ENCODE measurements at places on chromosomes 2 and 18. TPM values are rescaled to one million over a fixed set of nuclear protein-coding genes. Genes with fewer than 3 reads are reported as not detected.
A peak's percentile ranks its signal among the peaks of the same experiment; 100 is the strongest.

DNA sequence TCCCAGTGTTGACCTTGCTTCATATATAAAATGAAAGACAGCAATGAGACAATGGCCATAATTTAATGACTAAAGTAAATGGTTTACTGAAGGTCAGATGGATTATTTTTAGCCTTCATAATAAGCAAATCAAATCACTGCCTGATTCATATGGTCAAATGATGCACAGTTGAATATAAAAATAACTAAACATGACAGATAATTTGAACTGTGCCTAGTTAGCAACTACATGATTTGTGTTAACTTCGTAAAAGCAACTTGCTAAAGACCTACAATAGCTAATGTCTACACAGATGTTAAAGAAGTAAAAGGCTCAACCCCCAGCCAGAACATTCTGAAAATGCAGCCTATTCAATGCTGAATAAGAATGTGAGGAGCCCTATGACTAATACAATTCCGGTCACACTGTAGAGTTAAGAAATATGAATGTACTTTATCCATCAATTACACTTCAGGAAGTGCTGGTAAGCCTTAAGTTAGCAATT is 590.8 kb upstream of the CDH2 start:
- no peaks in the 10 kb centered on the region for H3K4me1 ChIP-seq
- no peaks in the 10 kb centered on the region for H3K36me3 ChIP-seq
- no peak for DNase-seq
- no peaks in the 10 kb centered on the region for H3K27me3 ChIP-seq
- no peak overlapping the region for H3K4me3 ChIP-seq

DNA sequence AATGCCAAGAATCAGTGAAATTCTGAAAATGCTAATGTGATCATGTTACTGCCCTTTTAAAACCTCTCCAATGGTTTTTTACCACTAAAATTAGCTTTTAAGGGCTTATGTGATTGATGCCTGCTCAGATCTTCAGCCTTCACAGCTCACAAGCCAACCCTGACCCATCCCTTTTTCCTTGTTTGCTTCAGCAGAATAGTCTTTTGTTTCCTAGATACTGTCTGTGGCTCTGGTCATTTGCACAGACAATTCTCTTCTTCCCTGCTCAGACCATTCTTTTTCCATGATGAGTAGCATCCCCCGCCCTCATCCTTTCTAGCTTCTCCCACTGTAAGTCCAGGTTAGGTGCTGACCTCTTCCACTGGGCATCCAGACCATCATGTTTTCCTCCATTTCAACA is 164.9 kb upstream of the NT5C1B start:
- peaks cover 6% of the 10 kb centered on the region for H3K4me1 ChIP-seq
- no peak overlapping the region for H3K4me3 ChIP-seq
- H3K36me3 ChIP-seq = no peaks in the 10 kb centered on the region
- no peaks in the 10 kb centered on the region for H3K27me3 ChIP-seq
- no peak overlapping the region for H3K27ac ChIP-seq
- no peak for DNase-seq

DNA sequence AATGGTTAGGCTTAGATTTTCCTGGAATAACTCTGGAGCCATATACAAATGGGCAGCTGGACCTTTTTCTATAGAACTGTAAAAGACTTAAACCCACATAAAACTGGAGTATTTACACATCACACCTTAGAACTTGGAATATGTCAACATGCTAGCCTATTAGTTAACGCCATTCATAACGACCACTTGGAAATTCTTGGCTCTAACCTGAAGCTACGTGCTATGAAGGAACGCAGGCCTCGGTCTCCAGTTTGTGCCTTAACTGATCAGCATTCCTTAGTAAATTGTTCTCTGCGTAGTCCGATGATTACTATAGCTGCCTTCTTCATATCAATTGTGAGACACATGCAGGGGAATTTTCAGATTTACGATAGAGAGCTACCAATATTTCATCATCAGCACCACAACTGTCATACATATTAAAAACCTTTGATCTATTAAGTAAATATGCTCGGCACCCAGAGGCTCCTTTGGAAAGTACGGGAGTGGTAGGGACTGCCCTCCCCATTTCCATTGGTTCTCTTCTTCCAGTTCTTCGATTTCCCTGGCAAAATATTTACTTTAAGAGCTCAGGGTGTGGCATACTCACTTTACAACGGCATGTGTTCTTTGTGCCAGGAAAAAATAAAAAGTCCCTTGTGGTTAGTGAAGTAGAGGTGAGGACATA is 17.5 kb upstream of the CCL20 start:
- no peaks in the 10 kb centered on the region for H3K36me3 ChIP-seq
- no peak overlapping the region for H3K27ac ChIP-seq
- no peaks in the 10 kb centered on the region for H3K4me1 ChIP-seq
- no peaks in the 10 kb centered on the region for H3K27me3 ChIP-seq

DNA sequence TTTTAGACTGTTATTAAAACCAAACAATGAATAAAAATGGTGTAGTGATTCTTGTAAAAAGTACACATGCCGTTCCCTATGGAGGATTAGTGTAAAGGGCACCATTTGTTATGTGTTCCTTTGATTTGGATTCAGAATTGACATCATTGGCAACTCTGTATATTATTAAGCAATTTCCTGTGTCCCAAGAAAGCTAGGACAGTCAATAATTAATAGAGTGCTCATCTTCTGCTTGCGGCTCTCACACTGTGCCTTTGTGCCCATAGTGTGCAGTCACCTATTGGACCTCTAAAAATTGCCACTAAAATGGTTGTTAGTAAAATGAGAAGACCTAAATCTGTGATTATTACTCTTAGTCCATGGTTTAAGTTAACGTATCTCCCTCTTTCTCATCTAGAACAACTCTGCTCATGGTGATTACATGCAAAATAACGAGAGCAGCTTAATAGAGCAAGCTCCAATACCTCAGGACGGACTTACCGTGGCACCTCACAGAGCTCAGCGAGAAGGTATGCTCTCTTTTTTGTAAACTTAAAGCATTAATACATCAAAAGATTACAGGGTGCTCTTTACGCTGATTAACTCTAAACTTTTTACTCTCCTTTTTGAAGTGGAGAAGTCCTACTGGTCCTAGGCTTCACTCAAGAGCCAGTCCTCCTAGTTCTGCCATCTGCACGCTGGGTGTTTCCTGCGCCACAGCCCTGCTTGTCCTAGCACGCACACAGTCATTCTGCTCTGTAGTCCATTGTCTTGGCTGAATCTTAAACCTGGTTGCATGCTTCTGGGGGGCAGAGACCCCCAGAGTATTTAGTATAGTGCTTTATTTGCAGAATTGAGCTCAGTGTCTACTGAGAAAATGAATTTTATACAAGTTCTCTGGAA is 16.7 kb downstream of the ZCCHC2 start:
- no peak overlapping the region for H3K27ac ChIP-seq
- no peak overlapping the region for H3K4me3 ChIP-seq
- H3K4me1 ChIP-seq = peaks cover 3% of the 10 kb centered on the region
- no peak for DNase-seq
- H3K36me3 ChIP-seq = peaks cover 17% of the 10 kb centered on the region

DNA sequence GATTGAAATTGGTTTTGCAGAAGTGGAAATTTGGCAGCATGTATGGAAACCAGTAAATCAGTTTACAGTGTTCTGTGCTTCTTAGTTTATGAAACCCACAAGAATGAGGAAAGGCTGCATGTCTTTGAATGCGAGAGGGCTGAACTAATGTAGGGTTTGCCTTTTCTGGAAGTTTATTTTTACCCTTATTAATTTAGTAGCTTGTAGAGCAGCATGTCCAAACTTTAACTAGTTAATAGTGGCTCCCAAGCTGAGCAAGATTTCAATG is 50.4 kb downstream of the LDLRAD4 start:
- H3K4me3 ChIP-seq = no peak overlapping the region

DNA sequence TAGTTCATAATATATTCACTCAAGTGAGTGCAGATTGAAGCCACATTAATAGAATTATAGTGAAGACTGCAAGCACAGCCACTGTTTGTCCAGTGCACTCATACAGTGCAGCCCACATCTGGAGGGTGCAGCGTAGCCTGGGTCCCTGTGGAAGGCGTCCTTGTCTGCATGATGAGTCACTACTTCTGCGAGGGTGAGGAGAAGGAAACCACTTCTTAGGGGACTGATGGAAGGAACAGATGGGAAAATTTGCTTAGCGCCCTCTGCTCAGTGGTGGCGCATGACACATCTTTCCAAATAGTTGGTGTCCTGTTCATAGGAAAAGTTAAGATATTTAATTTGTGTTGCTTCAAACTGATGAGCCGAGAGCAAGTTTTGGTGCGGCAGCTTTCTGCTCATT is 330.4 kb upstream of the SMIM21 start:
- no peaks in the 10 kb centered on the region for H3K4me1 ChIP-seq
- no peak overlapping the region for H3K27ac ChIP-seq
- DNase-seq = no peak
- no peaks in the 10 kb centered on the region for H3K27me3 ChIP-seq
- H3K36me3 ChIP-seq = no peaks in the 10 kb centered on the region
- H3K4me3 ChIP-seq = no peak overlapping the region

DNA sequence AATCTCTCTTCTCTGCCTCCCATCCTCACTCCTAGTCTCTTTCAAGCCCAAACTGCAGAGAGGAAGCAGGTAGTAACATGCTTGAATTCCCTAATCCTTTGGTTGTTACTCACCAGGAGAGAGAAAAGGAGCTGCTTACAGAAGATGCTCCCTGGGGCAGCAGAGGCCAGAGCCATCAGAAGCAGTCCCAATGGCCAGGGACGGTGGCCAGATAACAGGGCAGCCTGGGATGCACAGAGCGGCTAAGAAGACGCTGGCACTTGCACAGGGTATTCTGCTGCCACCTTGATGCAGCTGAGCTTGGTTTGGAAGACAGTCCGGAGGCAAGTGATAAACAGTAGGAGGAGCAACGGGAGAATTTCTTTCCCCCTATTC is 250 bp downstream of the DSC1 start:
- H3K4me3 ChIP-seq = no peak overlapping the region
- H3K4me1 ChIP-seq = no peaks in the 10 kb centered on the region
- no peaks in the 10 kb centered on the region for H3K27me3 ChIP-seq
- H3K36me3 ChIP-seq = no peaks in the 10 kb centered on the region

- no peak overlapping the region for H3K4me3 ChIP-seq
- no peaks in the 10 kb centered on the region for H3K36me3 ChIP-seq
- H3K4me1 ChIP-seq = peaks cover 5% of the 10 kb centered on the region
These were observed 2.7 kb downstream of the LRP1B start for GRCh38 chr2:142128105-142128504.

Gene ADCYAP1
- total RNA-seq = 0.13 TPM

GRCh38 chr2:169637620-169638019 is 53.5 kb downstream of the PPIG start:
- DNase-seq = no peak
- no peak overlapping the region for H3K4me3 ChIP-seq
- H3K4me1 ChIP-seq = no peaks in the 10 kb centered on the region
- H3K27me3 ChIP-seq = no peaks in the 10 kb centered on the region
- H3K27ac ChIP-seq = no peak overlapping the region

GRCh38 chr18:71352618-71353017 is 1063.8 kb downstream of the SOCS6 start:
- H3K27ac ChIP-seq = no peak overlapping the region
- no peak for DNase-seq
- H3K4me1 ChIP-seq = no peaks in the 10 kb centered on the region
- H3K4me3 ChIP-seq = no peak overlapping the region
- H3K27me3 ChIP-seq = no peaks in the 10 kb centered on the region

- H3K27ac ChIP-seq = no peak overlapping the region
- H3K36me3 ChIP-seq = no peaks in the 10 kb centered on the region
- H3K4me3 ChIP-seq = no peak overlapping the region
- DNase-seq = no peak
- H3K4me1 ChIP-seq = no peaks in the 10 kb centered on the region
These were observed 83.7 kb downstream of the INPP5D start for GRCh38 chr2:233143700-233144331.

GRCh38 chr2:106053116-106053515 is 141.0 kb downstream of the UXS1 start:
- no peaks in the 10 kb centered on the region for H3K36me3 ChIP-seq
- H3K4me3 ChIP-seq = no peak overlapping the region
- H3K27ac ChIP-seq = no peak overlapping the region
- H3K4me1 ChIP-seq = peaks cover 6% of the 10 kb centered on the region
- no peak for DNase-seq

Gene CD8A
- 0.09 TPM for total RNA-seq

GRCh38 chr2:194294156-194294555 is 1362.9 kb upstream of the SLC39A10 start:
- DNase-seq = no peak
- H3K4me3 ChIP-seq = no peak overlapping the region
- H3K4me1 ChIP-seq = no peaks in the 10 kb centered on the region
- no peak overlapping the region for H3K27ac ChIP-seq
- no peaks in the 10 kb centered on the region for H3K36me3 ChIP-seq
- no peaks in the 10 kb centered on the region for H3K27me3 ChIP-seq

- no peak overlapping the region for H3K27ac ChIP-seq
- H3K36me3 ChIP-seq = no peaks in the 10 kb centered on the region
- H3K4me3 ChIP-seq = no peak overlapping the region
- peaks cover 25% of the 10 kb centered on the region for H3K4me1 ChIP-seq
- peak; percentile 82 for DNase-seq
- no peaks in the 10 kb centered on the region for H3K27me3 ChIP-seq
These were observed 268.0 kb downstream of the DYSF start for GRCh38 chr2:71721362-71721665.

- no peak overlapping the region for H3K4me3 ChIP-seq
- H3K27me3 ChIP-seq = peaks cover 2% of the 10 kb centered on the region
- no peaks in the 10 kb centered on the region for H3K36me3 ChIP-seq
- no peaks in the 10 kb centered on the region for H3K4me1 ChIP-seq
- peak; percentile 38 for DNase-seq
These were observed 28.3 kb upstream of the NT5DC4 start for GRCh38 chr2:112692495-112692911.
